ENCODE measurements at places on chromosomes 13 and 19. TPM values are rescaled to one million over a fixed set of nuclear protein-coding genes. Genes with fewer than 3 reads are reported as not detected.

DNA sequence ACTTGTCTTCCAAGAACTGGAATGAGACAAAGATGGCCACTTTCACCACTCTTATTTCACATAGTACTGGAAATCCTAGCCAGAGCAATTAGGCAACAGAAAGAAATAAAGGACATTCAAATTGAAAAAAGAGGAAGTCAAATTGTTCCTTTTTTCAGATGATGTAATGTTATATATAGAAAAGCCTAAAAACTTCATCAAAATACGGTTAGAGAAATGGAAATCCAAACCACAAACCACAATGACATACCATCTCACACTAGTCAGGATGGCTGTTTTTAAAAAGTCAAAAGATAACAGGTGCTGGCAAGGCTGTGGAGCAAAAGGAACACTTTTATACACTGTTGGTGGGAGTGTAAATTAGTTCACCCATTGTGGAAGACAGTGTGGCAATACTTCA is 113.3 kb upstream of the SPRY2 start:
- DNase-seq = no peak

TTC9B gene
- total RNA-seq = not detected

KIR2DL3 gene
- not detected for total RNA-seq

DNA sequence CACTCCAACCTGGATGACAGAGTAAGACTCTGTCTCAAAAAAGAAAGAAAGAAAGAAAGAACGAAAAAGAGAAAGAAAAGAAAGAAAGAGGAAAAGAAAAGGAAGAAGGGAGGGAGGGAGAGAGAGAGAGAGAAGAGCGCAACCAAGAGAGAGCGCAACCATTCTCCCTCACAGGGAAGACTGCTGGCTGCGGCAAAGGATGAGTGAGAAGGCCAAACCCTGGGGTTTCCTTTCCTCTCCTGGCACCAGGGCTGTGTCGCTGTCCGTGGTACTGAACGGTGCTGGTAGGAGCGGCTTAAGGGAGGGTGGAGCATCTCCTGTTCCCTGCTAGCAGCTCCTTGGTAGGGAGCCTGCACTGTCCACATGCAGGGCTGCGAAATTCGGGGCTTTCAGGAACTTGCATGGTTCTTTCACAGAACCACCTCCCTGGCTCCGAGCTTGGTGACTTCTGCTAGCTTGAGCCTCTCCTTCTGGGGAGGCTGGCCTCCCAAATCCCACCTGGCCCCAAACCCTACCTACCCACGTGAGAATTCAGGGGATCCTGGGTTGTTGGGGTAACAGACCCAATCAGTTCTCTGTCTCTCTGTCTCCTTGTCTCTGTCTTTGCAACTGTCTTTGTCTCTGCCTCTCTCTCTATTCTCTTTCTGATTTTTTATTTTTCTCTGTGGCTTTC is 51.1 kb upstream of the ZNRF4 start:
- DNase-seq = peak; percentile 75

- DNase-seq = no peak
Measured at GRCh38 chr13:46392967-46393366, 5.9 kb upstream of the RUBCNL start.

ZNF829 gene
- 1.6 TPM for total RNA-seq

DNA sequence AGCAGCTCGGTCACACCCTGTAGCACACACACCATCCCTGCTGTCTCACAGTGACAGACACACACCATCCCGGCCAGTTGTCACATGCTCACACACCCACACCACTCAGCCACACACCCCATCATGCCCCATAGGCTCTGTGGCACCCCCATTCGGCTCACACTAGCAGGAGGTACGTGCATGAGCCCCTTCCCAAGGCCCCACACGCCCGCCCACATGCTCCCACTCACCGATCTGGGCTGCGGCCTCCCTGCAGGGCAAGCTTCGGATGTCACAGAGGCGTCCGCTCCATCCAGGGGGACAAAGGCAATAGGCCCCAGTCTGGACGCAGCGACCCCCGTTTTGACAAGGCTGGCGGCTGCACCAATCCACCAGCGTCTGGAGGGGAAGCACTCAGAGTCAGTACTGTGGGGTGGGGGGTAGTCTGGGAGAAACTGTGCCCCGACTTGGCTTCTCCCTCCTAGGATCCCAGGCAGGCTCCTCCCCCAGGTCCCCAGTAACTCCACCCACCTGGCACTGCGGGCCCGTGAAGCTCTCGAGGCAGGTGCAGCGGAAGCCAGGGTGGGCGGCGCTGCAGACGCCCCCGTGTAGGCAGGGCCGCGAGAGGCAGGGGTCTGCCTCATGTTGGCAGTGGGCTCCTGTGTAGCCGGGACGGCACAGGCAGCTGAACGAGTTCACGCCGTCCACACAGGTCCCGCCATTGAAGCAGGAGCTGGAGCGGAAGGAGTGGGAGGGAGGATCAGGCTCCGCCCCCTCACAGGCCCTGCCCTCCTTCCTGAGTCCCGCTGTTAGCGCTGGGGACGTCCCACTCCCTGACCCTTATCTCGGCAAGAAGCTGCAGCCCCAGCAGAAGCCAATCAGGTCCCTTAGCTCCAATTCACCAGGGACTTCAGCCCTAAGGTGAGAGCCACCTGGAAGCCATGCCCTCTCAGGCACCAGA is 20.1 kb downstream of the NOTCH3 start:
- DNase-seq = no peak

- no peak for DNase-seq
Measured at GRCh38 chr13:58865286-58865685, 1233.7 kb downstream of the PCDH17 start.

SLC25A41 gene
- total RNA-seq = 0.13 TPM

TNFRSF19 gene
- 0.13 TPM for total RNA-seq

PINLYP gene
- 4.5 TPM for total RNA-seq

HNRNPUL1 gene
- 64.0 TPM for total RNA-seq

DNA sequence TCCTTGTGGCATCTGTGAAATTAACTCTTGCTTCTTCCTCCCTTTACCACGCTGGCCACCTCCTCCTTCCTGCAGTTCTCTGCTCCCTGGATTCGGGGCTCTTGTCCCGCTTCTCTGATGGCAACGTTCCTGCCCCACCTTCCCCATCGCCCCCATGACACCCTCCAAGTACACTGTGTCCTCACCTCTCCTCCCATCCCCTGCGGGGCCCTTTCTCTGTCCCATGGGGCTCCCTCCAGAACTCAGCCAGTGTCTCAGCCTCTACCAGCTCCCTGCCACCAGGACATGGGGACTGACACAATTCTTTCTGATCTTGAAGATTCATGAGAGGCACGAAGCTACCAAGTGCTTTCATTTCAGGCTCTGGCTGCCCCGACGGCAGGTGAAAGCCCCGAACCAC is 9.1 kb downstream of the CARS2 start:
- no peak for DNase-seq

- no peak for DNase-seq
Measured at GRCh38 chr13:40970803-40971202, 48.3 kb downstream of the ELF1 start.

DNA sequence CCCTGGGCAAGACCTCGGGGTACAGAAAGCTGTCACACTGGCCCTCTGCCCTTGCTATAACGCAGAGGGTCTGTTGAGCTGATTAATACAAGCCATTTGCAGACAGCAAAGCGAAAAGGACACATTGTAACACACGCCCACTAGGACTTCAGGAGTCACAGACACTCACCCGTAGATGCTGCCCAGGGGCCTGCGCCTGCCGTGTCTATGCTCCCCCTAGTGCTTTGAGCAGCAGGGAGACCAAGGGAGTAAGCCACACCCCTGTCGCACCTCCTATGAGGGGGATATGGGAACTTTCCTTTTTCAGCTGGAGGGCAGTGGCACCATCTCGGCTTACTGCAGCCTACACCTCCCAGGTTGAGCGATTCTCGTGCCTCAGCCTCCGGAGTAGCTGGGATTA is 1930.2 kb downstream of the OLFM4 start:
- DNase-seq = no peak

DNA sequence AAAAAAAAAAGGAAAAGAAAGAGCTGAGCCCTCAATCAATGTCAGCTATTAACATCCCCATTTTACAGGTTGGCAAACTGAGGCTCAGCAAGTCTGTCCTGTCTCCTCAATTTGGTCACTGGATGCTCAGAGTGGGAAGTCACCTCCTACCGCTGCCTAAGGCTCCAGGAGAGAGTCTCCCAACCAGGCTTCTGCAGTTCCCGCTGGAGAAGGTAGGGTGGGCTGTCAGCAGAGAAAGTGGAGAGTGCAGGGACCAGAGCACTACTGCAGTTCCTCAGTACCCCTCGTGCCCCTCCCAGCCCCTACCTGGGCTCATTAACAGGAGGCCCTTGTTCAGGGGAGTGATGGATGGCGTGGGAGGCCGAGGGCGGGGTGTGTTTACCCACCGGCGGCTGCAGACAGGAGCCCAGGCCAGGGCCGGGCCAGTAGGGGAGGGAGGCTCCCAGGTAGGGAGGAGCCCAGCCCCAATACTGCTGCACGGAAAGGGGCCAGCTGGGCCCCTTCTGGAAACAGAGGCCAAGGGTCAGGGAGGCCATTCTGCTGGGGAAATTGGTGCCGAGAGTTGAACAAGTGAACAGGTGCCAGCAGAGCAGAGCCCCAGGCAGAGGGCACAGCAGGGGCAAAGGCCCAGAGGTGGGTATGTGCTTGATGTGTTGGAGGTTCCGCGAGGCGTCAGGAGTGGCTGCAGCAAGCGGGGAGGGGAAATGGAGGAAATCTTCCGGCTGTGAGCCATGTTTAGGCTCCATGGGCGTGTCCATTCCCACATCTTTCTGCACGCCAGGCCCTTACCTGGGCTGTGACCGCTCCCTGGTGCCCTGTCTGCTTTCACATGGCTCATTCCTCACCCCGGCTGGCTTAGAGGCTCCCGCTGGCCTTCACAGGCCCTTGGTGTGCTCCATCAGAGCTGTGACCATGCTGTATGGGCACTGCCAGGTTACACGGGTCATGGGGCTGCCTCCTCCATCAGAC is 7.6 kb upstream of the COMP start:
- DNase-seq = no peak

- DNase-seq = no peak
Measured at GRCh38 chr19:47619763-47620162, 10.8 kb downstream of the BICRA start.

- DNase-seq = peak; percentile 60
Measured at GRCh38 chr19:50333737-50334617, 4.8 kb upstream of the KCNC3 start.

- no peak for DNase-seq
Measured at GRCh38 chr19:38869160-38869835, 8.8 kb downstream of the RINL start.

DPY19L3 gene
- total RNA-seq = 18.6 TPM

DNA sequence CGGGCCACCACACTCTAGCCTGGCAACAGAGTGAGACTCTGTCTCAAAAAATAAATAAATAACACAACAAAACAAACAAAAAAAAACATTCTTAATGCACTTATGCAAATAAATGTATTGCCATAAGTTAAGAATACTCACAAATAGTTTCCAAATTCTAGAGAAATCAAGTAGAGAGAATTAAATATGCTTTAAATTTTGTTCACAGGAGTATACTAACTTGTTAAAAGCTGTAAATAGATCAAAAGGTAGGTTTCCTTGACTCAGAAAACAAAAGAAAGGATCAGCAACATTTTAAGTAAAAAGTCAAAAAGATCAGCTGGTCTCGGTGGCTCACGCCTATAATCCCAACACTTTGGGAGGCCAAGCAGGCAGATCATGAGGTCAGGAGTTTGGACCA is 50.5 kb upstream of the ZNF429 start:
- no peak for DNase-seq

DNA sequence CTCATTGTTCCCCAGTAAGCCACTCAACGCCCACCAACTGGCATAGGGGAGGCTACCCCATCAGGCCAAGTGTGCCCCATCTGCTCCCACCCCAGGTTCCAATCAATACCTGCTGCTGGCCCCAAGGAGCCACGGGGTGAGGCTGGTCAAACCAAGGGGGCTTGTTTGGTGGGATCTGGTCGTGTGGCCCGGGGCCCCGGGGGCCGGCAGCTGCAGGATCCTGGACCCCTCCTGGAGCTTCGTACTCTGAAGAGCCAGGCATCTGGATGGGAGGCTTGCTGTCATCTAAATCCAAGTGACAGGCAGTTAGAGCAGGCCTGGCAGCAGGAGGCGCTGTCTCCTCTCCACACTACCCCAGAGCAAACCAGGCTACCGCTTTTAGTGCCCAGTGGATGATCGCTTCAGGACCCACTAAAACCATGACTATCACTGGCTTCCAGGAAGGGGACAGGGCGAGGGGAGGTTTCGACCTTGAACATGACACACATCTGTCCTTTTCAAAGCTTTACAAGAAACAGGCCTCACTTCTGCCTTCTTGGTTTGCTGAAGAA is 14.2 kb downstream of the CHERP start:
- peak; percentile 16 for DNase-seq

ZNF69 gene
- total RNA-seq = 5.0 TPM

GRCh38 chr13:104869501-104869900 is 1666.0 kb downstream of the EFNB2 start:
- no peak for DNase-seq

LNX2 gene
- 10.7 TPM for total RNA-seq

GRCh38 chr13:113245849-113246796 is 36.7 kb downstream of the CUL4A start:
- DNase-seq = peak; percentile 14

DNA sequence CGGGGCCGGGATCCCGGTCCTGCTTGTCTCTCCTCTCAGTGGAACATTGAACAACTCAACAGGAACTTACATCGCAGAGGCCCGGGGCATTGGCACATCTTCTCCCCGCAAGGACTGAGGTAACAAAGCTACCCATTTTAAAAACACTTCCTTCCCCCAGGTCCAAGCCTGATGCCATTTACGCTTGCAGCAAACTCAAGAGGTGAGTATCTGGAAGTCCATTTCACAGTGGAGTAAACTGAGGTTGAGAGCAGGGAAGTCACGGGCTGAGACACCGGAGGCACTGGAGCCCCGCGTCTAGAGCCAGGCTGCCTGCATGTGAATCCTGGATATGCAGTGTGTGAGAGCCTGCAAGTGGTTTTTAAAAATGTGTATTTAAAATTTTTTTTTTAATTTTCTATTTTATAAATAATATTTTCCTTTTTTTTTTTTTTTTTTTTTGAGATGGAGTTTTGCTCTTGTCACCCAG is 492 bp upstream of the PGLYRP1 start:
- no peak for DNase-seq

GRCh38 chr13:20227730-20228129 is 4.4 kb downstream of the GJB6 start:
- DNase-seq = no peak

ZNF835 gene
- total RNA-seq = 0.51 TPM

- DNase-seq = no peak
Measured at GRCh38 chr19:16319481-16319880, 5.1 kb upstream of the KLF2 start.

- no peak for DNase-seq
Measured at GRCh38 chr13:94014461-94014860, 465.0 kb downstream of the DCT start.

FFAR1 gene
- total RNA-seq = not detected

DNA sequence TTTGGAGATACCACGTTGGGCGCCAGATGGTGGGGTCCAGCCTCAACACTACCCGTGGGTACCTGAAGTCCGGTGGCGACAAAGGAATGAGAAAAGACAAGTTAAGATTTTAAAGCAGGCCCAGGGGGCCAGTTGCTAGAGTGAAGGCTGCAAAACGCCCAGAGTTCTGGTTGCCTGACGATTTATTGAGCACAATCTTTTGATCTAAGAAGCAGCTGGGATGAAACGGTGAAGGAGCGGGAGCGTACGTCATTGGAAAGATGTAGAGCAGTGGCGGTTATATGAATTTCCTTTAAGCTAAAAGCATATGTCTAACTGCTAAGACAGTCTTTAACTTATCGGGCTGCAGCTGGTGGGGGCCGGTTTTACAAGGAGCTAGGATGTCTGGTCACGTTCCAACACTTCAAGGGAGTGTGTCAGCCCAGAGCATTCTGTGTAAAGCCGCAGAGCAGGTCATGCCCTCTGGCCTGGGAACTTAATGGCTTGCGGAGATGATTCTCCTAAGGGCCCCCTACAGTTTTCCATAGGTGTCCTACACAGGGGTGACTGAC is 28.9 kb upstream of the EVI5L start:
- DNase-seq = no peak

OR7D4 gene
- total RNA-seq = not detected

DCT gene
- not detected for total RNA-seq
